AG04449 (cell line): ENCODE measurements at places on chromosomes 7 and 10.

DNA sequence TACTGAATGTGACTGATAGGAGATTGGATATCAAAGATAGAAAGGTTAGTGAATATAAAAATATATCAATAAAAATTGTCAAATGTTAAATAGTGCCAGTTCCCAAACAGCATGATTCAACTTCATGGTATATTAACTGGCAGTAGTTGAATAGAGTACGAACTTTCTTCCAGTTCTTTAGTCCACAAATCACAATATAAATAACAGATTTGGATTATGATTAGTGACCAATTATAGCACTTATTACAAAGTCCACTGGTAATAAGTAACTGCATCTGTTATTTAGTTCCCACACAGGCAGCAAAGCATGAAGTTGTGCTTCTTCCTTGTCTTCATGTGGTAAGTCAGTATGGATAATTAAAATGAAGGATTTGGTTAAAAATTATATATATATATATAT lies 243.0 kb upstream of the VWC2 start:
- no peak for DNase-seq

- DNase-seq, result no peak
Observed at GRCh38 chr7:29230871-29231345, 36.3 kb downstream of the CHN2 start.

DNA sequence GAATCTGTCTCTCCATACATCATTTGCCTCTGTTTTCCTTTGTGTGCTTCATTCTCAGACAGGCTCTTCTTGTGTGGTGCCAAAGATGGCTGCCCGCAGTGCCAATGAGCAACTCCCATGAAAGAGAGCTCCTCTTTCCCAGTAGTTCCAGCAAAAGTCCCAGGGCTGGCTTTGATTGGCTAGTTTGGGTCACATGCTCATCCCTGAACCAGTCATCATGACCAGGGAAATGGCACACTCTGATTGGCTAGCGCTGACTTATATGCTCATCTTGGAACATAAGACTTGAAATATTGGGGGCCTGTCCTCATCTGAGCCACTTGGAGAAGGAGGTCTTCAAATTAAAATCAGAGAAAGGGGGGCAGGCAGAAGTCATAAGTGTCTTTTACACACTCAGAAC lies 112.7 kb downstream of the CDH23 start:
- DNase-seq, result no peak

DNA sequence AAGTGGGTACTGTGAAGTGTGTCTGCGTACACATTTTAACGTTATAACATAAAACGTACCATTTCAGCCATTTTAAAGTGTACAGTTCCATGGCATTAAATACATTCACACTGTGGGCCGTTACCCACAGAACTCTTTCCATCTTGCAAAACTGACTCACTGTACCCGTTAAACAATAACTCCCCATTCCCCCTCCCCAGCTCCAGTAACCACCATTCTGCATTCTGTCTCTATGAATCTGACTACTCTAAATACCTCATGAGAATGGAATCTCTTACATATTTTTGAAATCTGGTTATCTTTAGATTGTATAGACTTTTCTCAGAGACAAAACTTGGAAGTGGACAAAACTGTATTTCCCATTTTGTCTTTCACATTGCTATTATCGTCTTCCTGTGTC lies 9.3 kb downstream of the ARL3 start:
- DNase-seq, result no peak

GRCh38 chr10:101142533-101143344 lies 11.6 kb downstream of the TLX1 start:
- DNase-seq, result no peak

GRCh38 chr10:114087255-114087654 lies 43.6 kb downstream of the ADRB1 start:
- no peak for DNase-seq

DNA sequence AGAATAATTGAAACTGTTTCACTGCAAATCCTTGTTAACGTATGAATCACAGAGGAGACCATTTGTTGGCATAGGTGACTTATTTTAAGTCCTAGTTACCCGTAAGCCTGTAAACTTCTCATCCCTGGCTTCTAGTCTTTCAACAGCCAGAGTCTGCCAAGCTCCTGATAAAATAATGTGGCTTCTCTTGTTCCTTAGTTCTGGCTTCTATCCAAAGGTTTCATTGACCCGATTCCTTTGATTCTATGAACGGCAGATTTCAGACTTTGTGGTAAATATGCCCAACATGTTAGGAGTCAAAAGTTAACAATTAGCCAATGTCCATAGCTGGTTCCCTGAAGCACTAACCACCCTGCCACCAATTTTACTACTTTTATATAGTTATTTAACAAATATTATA lies 23.3 kb downstream of the DNAH11 start:
- no peak for DNase-seq

DNA sequence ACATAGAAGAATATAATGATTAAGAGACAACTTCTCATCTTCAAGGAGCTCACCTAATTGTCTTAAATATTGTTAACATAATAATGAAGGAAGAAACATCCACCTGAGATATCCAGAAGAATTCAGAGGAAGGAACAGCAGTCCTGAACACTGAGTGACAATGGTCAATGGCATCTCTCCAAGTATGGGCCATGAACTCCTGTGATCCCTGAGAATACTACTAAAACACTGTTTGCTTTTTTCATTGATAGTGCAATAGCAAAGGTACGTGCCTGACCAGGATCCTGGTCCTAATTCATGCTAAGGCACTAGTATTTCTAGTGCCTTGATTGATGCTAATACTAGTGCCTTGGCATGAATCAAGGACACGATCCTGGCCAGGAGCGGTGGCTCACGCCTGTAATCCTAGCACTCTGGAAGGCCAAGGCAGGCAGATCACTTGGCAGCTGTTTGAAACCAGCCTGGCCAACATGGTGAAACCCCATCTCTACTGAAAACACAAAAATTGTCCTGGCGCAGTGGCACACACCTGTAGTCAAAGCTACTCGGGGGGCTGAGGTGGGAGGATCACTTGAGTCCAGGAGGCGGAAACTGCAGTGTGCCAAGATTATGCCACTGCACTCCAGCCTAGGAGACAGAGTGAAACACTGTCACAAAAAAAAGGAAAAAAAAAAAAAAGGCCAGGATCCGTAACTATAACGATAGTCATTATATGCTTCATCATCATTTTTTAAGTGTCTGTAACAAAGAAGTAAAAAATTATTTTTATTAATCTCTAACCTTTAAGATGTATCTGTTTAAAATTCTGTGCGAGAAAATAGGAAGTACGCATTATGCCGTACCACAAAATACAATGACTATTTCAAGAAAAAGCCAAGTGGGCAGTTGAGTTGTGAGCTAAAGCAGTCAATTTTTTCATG lies 49.1 kb downstream of the SRPK2 start:
- DNase-seq, result no peak

DNA sequence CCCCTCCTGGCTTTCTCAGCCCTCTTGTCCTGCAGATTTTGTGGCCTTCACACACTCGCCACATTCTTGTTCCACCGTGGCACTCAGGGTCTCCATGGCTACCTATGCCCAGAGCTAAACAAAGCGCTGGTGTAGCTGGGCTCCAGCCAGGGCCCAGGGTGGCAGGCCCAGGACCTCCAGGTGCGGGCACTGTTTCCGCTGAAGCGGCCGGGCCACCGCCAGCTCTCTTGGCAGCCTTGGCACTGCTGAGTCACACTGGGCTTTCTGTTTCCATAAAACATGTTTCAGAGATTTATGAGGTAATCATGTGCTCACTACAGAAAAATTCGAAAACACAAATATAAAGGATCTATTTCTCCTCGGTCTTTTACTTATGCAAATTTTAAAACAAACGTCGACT lies 51.3 kb downstream of the AOC1 start:
- DNase-seq, result no peak

- no peak for DNase-seq
Observed at GRCh38 chr10:130012129-130012528, 48.1 kb upstream of the EBF3 start.

GRCh38 chr7:130394421-130395195 lies 14.3 kb downstream of the CPA1 start:
- no peak for DNase-seq

- peak; percentile 59 for DNase-seq
Observed at GRCh38 chr10:50326757-50327701, 75.7 kb upstream of the ASAH2 start.

DNA sequence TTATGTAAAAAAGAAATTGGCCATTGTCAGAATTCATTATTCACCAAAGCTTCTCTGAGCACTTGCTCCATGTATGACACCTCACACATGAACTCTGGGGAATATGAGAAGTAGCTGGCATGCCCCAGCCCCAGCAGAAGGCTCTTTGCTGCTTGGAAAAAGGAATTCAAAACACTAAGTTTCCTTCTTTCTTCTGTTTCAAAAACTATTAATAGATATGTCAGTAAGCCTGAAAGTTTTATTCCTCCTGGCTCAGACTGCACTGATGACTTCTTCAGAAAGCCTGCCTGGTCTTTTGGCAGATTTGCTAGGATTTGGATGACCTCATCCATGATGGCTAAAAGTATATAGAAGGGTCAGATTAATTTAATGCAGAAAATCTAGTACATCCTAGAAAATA lies 511.0 kb downstream of the GFRA1 start:
- DNase-seq, result peak; percentile 24

DNA sequence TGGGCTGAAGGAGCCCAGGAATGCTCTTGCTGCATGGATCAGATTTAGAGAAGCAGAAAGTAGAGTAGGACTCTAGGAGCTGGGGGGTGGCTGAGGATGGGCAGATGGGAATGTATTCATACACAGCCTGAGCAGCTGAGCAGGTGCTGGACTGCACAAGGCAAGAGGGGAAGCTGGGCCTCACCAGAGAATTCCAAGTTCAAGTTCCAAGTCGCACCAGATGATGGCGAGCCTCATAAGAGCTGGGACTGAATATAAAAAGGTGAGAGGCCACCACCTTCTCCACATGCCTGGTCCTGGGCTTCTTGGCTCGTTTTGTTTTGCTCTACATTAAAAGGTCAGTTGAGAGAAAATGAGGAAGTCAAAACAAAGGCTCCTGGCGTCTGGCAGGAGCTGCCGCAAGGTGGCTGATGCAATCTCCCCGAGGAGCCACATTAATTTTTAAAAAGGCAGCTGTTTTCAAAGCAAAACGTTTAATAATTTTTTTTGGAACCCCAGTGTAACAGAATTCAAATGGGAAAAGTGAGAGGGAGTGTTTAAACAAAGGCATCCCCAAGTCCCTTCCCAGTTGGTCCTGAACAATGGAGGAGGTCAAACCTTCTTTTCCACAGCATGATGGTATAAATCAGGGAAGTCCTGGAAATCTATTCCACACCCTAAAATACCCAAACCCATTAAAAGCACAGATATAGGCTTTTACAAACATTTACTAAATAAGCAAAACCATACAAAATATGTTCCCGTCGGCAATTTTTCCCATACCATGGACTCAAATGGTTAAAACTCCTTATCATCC lies 9.5 kb downstream of the CYREN start:
- no peak for DNase-seq

DNA sequence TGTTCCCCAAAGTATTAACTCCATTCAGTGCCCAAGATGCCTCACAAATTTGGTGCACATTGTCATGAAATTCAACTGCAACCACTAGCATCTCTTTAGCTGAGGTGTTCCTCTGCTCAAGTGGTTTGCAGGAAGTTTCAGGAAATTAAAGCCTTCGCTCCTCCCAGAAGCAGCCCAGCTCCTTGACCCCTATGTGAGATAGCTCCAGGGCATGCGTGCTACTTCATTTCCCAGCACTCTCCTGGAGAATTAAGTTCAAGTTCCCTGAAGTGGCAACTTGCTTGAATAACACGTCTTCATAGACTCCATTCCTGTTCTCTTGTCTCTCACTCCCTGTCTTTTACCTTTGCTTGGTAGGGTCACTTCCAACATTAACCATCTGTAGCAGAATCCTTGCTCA lies 750.3 kb downstream of the REEP3 start:
- DNase-seq, result no peak

GRCh38 chr7:52475001-52475582 lies 560.3 kb upstream of the POM121L12 start:
- no peak for DNase-seq

GRCh38 chr10:94328613-94329012 lies 34.1 kb downstream of the NOC3L start:
- no peak for DNase-seq

DNA sequence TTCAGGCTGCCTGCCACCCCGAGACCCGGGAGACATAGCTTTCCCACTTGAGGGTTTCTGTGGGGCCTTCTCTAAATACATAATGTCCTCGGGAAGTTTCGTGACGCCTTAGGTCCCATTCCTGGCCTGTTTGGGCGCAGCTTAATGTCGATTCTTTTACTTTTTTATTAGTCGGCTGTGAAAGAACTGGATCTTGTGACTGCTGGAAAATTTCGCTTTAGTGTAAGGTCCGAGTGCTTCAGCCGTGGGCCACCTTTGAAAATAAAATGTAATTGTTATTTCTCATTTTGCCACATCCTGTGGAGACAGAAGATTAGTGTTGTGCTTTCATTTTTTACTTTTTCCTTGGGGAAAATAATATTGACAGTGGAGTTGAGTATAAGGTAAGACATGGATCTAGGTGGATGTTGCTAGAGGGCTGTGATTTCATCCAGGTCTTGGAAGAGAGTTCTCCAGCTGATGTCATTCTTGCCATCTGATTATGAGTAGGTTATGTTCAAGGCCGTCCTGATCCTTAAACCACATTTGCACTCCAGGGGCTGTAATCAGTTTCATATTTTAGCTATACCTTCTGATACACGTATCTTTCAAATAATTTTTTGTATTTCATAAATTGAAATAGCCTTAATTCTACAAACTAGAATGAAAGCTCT lies 830 bp downstream of the RAB18 start:
- DNase-seq, result no peak

GRCh38 chr10:26821699-26822570 lies 38.8 kb downstream of the ABI1 start:
- DNase-seq, result no peak

- no peak for DNase-seq
Observed at GRCh38 chr7:133345690-133346421, 93.0 kb downstream of the EXOC4 start.

- no peak for DNase-seq
Observed at GRCh38 chr10:71347587-71348395, 28.7 kb downstream of the SLC29A3 start.

- no peak for DNase-seq
Observed at GRCh38 chr7:76285604-76286374, 16.7 kb upstream of the HSPB1 start.

- no peak for DNase-seq
Observed at GRCh38 chr7:55018361-55019190, at the start of gene EGFR. Gene EGFR (plus strand): TSS chr7:55019017. CDS start chr7:55019278, 261 bp downstream.

- peak; percentile 14 for DNase-seq
Observed at GRCh38 chr7:83469076-83469475, 179.9 kb downstream of the SEMA3E start.
